GM23338 (cell line): ENCODE measurements at places on chromosomes 1 and 21. TPM values are rescaled to one million over a fixed set of nuclear protein-coding genes. Genes with fewer than 3 reads are reported as not detected.

FAM177B gene
- not detected in 2 replicates for total RNA-seq

SLFNL1 gene
- total RNA-seq, result 0.14 TPM in 1 of 2 replicates, not detected in the other

MROH9 gene
- not detected in 2 replicates for total RNA-seq

AJAP1 gene
- 0.23 TPM in 1 of 2 replicates, not detected in the other for total RNA-seq

PLEKHG5 gene
- total RNA-seq, result 25.8 and 26.4 TPM in 2 replicates

GRCh38 chr1:109927911-109928321, 17.3 kb downstream of the CSF1 start:
- DNase-seq, result no peak

- no peak for DNase-seq
Measured at GRCh38 chr1:155184351-155184811, 10.7 kb downstream of the TRIM46 start.

DNA sequence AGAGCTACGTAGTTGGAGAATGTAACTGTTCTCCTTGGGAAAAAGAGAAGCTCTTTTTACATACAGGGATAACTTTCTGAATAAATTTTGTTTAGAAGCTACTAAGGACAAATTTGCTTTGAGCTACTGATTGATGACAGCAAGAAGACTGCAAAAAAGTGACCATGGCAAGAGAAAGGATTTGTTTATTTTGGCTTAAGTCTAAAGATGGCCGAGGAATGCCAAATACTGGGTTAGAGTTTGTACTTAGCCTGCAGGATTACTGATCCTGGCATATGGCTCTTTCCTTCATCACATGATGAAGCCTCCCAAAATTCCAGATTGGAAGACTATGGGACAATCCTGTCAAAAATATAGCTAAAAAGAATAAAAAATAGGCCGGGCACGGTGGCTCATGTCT, 28.7 kb downstream of the RPS27 start:
- no peak for DNase-seq

DNA sequence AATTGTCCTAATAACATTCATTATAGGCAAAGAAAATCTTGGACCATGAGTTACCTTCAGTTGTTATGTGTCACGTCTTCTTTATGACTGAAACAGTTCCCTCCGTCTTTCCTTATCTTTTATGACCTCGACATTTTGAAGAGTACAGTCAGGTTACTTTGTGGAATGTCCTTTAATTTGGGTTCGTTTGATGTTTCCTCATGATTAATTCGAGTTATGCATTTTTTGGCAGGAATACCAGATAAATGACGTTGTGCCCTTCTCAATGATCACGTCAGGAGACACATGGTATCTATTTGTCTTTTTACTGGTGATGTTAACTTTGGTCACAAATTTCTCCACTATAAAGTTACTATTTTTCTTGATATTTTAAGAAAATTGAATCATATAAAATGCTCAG, 17.3 kb upstream of the KLF17 start:
- DNase-seq, result no peak

GRCh38 chr1:155650231-155650757, 38.3 kb downstream of the YY1AP1 start:
- DNase-seq, result no peak

GRCh38 chr1:241286486-241286885, 70.5 kb downstream of the RGS7 start:
- no peak for DNase-seq

DNA sequence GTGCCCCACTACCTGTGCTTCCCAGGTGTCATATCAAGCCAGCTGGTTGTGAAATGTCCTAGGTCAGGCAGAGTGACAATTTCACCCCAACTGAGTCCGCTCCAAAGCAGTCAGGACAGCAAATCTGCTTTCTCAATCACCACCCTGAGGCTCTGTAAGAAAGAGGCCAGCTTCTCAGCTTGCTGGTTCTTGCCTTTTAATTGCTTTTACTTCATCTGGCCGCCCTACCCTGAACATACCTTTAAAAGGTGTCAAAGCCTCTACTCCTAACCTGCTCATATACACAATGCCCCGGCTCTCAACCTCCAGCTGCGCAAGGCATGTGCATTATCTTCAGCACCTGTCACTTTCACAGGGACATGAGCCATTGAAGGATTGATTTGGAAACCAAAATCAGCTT, 581.6 kb downstream of the NPHP4 start:
- DNase-seq, result no peak

DNA sequence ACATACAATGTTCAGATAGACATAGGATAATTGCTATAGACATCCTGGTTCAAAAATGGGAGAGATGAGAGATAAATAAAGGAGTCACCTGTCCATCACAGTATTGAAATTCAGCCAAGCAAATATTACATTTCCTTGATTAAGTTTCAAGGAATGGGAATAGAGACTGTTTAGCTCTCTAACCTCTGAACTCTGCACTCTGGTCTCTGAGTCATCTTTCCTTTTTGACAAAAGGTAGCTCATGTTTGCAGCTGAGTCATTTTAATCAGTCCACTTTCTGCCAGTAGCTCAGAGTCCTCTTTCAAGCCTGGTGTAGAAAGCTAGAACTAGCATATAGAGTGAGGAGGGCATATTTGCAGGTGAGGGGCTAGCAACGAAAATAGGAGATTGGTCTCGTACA, 51.4 kb upstream of the GJA8 start:
- no peak for DNase-seq

DNA sequence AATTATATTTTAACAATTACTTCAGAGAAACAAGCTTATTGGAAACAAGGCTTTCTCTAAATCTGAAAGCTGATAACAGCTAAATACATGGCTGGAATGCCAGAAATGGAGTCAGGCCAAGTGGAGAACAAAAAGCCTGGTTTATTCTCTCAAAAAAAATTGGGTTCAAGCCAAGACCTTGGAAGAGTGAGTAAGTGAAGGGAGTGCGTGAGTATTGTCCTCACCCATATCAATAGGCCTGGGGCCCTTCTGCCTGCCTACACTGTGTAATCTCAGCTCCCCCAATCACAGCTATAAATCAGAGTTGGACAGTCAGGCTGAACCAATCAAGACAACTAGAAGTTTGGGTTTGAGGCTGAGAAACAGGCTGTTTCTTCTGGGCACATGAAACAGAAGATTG, 7.4 kb downstream of the KYAT3 start:
- no peak for DNase-seq

GRCh38 chr1:74641876-74642275, 31.7 kb downstream of the ERICH3 start:
- DNase-seq, result no peak

GRCh38 chr1:34025675-34026074, 139.4 kb downstream of the CSMD2 start:
- DNase-seq, result no peak
